ENCODE measurements at places on chromosomes 1 and 21.

- DNase-seq = no peak
Observed at GRCh38 chr1:10155087-10155712, 55.2 kb upstream of the KIF1B start.

DNA sequence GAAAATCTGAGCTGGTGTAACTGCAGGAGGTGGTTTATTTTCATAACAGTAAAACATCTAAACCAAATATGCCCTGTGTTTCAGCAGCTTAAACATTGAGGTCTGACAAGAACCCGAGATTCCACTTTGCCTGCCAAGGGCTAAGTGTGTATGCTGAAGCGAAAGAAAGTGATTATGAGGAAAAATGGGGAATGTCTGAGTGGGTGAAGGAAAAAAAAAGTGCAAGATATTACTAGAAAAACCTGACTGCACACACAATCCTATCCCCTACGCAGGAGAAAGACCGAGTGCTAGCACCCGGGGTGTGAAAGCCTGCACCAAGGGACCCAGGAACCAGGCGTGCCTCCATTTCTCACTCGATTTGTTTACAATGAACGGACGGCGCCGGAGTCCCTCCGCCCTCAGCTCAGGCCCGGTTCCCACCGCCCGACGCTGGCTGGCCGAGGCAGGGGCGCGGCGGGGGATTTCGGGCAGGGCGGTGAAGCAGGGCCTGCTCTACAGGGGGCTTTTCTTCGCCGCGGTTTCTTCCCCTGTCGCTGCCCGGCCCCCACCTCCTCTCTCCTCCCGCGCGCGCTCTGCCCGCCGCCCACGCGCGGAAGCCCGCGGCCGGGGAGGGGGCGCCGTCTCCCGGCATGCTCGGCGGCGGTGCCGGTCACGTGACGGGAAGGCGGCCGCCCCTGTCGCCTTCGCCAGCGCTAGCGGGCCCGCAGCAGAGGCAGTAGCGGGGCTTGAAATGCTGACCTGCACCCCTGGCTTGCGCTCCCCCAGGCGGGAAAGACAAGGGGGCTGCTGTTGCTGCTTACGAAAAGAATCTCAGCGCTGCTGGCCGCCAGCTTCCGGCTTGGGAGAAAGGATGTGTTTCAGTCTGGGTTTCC, 35.9 kb downstream of the ITPKB start:
- peak; percentile 66 for DNase-seq

DNA sequence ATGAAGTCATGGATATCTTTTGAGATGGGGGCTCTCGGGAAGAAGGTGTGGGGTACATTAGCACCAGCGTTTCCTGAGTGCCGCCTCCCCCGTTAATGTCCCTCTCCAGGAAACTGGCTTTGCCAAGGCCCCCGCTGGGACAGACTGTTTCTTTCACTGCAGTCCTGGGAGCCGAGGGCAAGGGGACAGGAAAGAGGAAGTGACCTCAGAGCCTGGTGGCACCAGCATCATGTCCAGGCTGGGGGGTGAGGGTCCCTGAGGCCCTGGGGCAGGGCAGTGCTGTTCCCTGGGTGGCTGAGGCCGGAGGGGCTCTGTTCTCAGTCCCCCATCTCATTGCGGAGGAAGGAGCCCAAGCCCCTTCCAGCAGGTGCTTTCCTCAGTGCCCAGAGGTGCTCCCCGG, 5.8 kb downstream of the PFKL start:
- DNase-seq = no peak

GRCh38 chr1:2811533-2811918, 10.0 kb upstream of the TTC34 start:
- DNase-seq = no peak

DNA sequence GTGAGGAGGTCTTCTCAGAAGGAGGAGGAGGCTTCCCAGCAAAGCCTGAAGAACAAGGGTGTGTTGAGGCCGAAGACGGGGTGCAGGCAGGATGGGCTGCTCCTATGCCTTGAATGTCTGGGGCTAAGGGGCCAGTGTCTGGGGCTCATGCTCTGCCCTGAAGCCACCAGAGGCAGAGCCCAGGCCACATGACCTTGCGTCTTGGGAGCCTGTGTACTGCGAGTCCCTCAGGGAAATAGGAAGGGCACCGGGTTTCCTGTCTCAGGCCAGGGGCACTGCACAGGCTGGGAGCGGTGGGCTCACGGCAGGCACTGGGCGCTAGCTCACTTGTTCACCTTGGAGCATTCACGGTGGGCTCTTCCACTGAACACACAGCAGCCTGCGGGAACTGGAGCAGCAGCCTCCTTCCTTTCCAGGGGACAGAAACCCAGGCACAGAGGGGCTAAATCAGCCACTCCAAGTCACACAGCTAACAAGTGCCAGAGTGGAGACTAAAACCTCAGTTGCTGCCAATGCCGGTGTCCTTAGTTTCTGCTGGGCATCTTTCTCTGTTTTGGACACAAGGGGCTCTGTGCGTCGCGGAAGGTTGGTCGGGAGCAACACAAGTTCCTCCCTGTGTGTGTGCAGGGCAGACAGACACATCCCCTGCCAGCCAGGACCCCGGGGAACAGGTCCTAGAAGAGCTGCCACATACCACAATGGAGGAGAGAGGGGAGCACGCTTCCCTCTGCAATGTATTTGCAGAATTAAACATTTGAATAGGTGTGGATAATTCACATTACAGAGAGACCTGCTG, 104.8 kb upstream of the C1orf174 start:
- no peak for DNase-seq

GRCh38 chr1:232912845-232913580, 37.4 kb upstream of the NTPCR start:
- DNase-seq = no peak

DNA sequence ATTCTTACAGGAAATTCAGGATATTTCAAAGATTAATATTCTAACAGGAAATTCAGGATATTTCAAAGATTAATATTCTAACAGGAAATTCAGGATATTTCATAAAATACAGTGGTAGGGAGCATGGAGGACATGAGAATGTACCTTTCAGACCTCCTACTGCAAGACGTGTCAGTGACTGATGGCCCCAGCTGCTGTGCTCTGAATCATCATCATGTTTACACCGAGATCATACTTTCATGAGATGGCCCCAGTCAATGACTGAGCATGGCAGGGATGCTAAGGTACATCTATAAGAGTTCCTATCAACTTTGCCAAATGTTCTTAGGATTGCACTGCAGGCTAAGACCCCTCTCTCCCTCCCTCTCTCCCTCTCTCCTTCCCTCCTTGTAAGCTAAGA, 69.0 kb downstream of the HFM1 start:
- no peak for DNase-seq

GRCh38 chr1:27522432-27523336, 32.7 kb upstream of the WASF2 start:
- peak; percentile 28 for DNase-seq

DNA sequence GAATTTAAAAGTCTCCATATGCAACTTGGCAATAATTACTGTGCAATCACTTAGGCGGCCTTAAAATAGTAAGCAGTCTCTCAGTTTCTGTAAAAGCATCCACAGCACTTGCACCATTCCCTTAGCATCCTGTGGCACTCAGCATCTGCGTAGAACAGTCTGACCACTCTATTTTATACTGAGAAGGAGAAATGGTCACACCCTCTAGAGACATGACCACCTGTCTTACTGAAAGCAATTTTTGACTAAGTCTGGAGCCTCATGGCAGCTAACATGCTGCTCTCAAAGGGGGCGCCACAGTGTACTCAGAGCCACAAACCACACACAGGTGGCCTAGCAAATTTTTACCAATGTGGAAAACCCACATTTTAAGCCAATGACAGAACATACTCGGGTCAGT, 62.0 kb downstream of the KCNK1 start:
- no peak for DNase-seq

GRCh38 chr1:201371792-201372191, 5.7 kb downstream of the TNNT2 start:
- DNase-seq = no peak

DNA sequence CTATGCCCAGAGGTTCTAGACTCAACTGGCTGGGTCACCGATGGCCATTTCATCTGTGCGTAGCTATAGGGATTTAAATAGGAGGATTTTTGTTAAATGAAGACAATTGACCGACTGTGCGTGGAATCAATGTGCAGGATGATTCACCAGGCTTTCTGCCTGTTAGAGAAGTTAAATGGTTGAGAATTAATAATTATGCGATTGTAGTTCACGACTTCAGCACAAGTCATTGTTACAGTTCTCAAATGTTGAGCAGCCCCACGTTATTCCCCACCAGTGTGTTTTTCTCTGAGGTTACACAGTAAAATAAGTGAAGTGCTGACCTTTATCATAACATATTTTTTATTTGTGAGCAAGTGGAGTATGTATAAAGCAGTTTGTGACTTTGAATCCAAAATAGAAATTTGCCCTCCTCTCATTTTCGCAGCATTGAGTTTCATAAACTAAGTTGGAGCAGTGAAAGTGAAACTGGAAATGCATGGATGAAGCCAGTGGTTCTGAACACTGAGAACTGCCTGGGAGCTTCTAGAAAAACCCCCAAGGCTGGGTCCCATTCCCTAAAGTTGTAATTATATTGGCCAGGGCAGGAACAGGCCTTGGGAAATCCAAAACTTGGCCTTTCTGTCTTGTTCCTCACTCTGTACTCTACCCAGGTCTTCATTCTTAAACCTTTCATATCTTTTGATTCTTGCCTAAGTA, 102.6 kb downstream of the GALNT2 start:
- no peak for DNase-seq

DNA sequence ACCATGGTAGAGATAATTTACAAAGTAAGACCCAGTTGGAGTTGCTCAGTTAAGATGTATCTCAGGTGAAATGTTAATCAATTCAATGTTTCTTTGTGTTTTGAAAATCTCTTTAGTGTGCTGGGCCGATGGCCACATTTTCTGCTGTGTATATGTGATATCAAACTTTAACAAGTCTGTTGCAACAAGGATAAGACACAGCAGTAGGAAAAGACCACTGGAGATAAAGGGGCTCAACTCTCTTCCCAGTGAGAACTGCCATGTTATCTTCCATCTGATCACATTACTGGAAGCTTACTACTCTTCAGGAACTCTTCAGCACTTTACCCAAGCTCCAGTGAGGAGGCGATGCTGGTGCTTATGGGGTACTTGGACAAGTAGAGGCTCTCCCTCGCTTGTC, 227.7 kb downstream of the NFIA start:
- DNase-seq = no peak

DNA sequence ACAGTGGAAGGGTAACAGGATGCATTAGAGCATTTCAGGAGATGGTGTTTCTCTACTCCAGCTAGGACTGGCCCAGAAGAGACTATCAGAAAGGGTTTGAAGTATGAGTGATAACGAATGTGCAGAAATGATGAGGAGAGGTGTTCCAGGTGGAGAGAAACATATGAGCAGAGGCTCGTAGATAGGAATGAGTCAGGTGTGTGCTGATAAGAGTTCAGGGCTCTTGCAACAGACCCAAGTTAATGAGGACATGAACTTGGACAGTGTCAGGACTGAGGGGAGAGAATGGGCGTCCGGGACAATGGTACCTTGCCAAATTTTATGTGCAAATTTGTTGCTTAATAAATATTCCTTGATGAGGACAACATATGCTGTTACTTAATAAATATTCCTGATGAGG, 183.9 kb upstream of the NFIA start:
- no peak for DNase-seq

DNA sequence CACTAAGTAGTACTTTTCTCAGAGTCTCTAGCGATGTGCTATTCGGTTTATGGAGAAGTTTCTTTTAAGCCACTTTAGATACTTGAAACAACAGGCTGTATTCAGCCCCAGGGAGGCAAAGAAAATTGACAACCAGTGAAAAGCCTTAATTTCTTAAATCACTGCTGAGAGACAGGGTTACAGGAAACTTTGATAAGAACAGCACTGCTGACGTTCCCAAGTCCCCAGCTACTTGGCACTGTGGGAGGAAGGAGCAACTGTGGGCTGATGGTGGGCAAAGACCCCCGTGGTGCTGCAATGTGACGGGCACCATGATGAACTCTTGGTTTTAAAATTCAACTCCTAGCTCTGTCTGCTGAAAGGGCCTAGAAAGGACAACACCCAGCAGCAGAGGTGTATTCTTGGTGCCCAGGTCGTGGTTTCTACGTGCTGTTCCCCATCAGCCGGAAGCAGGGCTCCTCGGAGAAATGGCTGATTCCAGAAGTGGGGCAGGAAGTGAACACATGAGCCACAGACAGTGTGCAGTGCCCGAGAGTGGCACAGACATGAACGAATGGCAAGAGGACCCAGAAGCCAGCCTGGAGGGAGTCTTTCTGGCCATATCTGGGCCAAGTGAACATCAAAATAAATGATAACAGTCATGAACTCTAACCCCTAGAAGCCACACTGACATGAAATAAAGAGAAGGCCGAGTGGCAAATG, 5.3 kb downstream of the PTTG1IP start:
- no peak for DNase-seq

DNA sequence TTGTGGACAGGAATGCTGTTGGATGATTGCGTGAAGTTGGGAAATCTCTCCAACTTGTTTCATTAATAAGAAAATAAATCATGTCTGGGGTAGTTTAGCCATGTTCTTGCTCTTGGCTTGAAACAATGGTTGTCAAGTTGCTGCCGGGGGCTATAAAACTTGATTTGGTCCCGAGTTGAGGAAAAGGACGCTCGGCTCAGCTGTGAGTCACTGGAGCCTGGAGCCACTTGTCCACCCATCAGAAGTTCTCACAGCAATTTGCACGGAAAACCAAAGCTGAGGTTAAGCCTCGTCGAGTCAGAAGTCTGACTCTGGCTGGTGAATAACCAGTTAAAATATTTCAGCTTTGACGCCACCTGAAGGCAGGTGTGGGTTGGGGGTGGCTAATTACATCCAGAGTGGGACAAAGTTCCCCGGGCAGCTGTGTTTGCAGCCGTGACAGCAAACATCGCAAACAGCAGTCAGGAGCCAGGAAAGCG, 19.7 kb upstream of the RIPK4 start:
- DNase-seq = no peak

- no peak for DNase-seq
Observed at GRCh38 chr1:55876276-55877060, 661.3 kb upstream of the USP24 start.

GRCh38 chr1:243487036-243487648, 231.3 kb downstream of the SDCCAG8 start:
- DNase-seq = no peak

GRCh38 chr21:44871576-44872269, 1.8 kb downstream of the PTTG1IP start:
- no peak for DNase-seq

DNA sequence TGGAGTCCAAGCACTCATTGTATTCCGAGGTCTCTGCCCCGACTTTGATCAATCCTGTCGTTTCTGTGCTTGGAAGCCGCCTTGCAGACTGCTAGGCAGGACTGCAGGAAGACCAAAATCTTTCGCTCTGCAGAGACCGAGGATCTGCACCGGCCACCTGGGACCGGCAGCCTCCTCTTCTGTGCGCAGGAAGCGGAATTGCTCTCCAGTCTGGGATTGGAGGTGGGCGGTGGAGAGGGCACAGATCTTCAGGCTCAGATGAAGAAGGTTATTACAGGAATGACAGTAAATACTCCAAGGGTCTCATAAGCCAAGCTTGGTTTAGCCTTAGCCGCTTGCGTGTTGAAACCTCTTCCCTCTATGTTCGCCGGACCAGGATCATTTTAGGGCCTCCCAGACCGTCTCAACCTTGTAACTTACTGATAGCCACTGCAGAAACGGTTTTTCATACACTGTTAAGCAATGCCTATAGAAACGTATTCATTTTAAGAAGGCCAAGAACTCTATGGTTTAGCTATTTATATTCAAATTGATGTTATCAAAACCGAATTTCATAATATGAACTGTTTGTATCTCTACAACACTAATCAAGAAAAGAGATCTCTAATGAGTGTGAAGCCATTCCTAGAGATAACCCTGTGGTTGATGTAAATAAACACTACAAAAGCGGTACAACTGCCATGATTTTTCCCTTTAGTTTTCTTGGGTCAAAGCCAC, 1.1 kb downstream of the MIA3 start:
- DNase-seq = no peak
